Stimulated activated CD4-positive, alpha-beta T cell treated with anti-CD3 and anti-CD28 coated beads, TNF-alpha, amount 100 ng/mL, for 24 hours (primary cell): ENCODE measurements at places on chromosomes 1 and 21.

- no peak for DNase-seq
Measured at GRCh38 chr1:43258370-43258769, 11.4 kb upstream of the TMEM125 start.

- DNase-seq, result no peak
Measured at GRCh38 chr1:231194843-231195516, 33.1 kb downstream of the TRIM67 start.

DNA sequence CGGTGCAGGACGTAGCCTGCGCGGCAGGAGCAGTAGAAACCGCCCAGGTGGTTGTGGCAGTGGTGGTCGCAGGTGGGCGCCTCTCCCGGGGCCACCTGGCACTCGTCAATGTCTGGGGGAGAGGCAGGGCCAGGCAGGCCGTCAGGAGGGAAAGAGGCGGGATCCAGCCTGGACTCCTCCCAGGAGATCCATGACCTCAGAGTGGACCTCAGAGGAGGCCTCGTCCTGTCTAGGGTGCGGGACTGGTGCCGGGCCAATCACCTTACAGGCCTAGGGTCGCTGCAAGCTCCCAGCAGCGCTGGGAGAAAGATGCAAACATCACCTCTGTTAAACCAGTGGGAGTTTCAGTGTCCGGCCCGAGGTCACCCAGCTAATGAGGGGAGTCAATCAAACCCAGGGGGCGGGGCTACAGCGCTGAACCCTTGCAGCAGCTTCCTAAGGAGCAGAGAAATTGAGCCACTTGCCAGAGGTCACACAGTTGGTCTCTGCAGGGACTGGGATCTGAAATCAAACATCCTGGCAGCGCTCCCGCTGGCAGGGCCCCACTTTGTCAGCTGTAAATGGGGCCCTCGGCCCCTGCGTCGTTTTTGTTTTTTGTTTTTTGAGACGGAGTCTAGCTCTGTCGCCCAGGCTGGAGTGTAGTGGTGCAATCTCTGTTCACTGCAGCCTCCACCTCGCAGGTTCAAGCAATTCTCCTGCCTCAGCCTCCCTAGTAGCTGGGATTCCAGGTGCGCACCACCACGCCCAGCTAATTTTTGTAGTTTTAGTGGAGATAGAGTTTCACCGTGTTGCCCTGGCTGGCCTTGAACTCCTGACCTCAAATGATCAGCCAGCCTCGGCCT is 1.4 kb downstream of the MASP2 start:
- no peak for DNase-seq

- DNase-seq, result no peak
Measured at GRCh38 chr1:46175243-46175642, 356 bp downstream of the TSPAN1 start.

DNA sequence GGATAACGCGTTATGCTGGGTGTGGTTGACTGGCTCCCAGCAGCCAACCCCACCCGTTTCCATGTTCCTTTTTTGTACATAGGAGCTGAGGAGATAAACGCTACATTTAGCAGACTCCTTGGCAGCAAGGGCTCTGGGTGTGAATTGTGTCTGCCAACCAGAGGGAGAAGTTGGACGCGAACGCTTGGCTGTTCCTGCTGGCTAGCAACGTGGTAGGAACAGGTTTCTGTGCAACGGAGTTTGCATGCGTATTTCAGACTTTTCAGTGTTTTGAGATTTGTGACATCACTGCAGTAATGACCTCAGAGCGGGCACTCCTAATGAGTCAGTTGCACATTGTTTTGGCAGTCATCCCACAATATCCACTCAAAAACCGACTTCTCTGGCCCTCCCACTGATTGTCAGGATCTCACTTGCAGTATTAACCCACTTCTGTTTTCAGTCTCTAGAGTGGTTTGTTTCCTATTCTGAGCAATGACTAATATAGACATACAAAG is 98.7 kb upstream of the RGS1 start:
- DNase-seq, result no peak

DNA sequence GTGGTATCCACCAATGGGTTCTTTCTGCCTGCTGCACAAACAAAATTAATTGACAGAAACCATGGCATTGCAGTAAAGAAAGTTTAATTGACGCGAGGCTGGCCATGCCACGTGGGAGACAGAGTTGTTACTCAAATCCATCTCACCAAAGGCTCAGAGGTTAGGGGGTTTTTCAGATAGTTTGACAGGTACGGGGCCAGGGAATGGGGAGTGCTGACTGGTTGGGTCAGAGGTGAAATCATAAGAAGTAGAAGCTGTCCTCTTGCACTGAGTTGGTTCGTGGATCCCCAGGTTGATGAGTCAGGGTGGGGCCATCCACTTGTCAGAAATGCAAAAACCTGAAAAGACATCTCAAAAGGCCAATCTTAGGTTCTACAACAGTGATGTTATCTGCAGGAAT is 941 bp upstream of the TBCE start:
- DNase-seq, result peak; percentile 9

- no peak for DNase-seq
Measured at GRCh38 chr21:33162436-33162951, 67.2 kb upstream of the IFNAR2 start.

DNA sequence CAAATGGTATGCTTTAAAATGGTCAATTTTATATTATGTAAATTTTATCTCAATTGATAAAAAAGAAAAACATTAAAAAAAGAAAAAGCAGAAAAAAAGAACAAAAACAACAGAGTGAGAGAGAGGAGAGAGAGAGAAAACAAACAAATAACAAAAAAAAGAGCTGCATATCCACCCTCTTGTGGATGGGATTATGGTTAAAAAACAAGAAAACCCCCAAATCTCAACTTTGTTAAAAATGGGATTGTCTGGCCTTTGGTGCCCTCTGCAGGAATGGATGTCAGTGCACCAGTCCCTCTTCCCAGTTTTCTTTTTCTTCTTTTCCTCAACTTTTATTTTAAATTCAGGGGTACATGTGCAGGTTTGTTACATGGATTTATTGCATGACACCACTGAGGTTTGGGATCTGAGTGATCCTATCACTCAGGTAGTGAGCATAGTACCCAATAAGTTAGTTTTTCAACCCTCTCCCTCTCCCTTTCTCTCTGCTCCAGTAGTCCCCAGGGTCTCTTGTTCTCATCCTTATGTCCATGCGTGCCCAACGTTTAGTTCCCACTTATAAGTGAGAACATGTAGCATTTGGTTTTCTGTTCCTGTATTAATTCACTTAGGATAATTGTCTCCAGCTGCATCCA is 28.1 kb downstream of the RNF187 start:
- no peak for DNase-seq

GRCh38 chr1:82391712-82392111 is 591.0 kb downstream of the ADGRL2 start:
- DNase-seq, result no peak

- no peak for DNase-seq
Measured at GRCh38 chr1:182714546-182714945, 30.2 kb upstream of the RGS8 start.

DNA sequence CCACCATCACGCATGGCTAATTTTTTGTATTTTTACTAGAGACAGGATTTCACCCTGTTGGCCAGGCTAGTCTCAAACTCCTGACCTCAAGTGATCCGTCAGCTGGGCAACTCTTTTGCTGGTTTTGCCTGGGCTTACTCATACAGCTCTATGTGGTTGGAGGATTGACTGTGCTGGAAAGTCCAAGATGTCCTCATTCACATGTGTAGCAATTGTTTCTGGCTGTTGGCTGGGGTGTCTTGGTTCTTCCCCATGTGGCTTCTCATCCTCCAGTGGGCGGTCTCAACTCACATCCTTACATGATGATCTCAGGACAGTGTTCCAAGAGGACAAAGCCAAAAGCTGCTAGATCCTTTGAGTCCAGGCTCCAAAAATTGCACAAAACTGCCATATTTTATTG is 53.3 kb downstream of the TEX35 start:
- DNase-seq, result no peak

GRCh38 chr1:47992720-47993415 is 4.3 kb downstream of the TRABD2B start:
- DNase-seq, result no peak

GRCh38 chr1:2046174-2046917 is 3.9 kb upstream of the PRKCZ start:
- DNase-seq, result no peak

DNA sequence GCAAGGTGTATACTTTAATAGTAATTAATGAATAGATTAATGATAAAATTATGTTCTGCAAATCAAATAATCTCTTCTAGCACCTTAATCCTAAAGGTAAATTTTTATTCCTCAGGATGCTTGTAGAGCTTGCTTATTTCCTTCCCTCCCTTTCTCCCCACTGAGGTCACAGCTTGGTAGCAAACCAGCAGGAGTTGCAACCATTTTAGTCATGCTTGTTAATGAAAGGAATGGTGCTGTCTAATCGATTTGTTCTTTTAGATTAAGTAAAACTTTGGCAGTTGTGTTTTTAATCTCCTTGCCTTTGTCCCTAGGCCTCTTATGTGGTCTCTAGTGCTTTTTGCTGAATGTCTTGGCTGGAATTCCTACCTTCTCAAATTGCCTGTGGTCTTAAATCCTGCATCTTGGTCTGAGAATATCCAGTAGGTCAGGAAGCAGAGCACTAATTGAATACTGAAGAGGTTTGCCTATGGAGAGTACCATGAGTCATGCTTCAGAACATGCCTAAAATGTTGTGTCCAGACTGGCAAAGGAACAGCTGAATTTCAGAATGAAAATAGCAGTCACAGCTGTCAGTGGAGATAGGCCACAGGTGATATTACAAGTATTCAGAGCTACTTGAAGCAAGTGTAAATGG is 36.3 kb upstream of the RWDD3 start:
- no peak for DNase-seq

DNA sequence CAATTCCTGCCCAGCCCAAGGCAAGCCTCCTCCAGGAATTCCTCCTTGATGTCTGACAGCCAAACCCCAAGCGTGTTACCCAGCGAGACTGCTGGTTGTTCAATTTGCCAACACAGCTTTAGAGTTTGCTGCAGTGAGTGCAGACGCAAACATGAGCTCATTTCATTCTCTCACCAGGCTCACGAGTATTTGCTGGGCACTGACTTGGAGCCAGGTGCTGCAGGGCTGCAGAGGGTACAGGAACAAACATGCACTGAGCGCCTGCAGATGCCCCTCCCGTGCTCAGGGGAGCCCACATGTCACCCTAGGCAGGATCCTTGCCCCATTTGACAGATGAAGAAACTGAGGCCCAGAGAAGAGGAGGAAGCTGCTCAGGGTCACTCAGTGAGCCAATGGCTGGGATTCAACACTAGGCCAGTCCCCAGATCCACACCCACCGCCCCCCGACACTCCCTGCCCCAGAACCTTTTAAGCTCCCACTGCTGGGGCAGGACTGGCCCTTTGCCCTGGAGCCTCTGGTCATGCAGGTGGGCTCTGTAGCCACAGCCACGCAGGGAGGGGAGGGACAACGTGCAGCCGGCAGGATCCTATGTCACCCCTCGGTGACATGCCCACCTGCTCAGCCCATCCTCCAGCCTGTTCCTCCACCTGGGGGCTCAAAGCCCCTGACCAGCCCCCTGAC is 363.7 kb downstream of the MATN1 start:
- DNase-seq, result no peak

- DNase-seq, result no peak
Measured at GRCh38 chr1:56156971-56157876, 422.1 kb downstream of the PLPP3 start.

GRCh38 chr1:176102768-176103350 is 104.2 kb downstream of the COP1 start:
- DNase-seq, result no peak

DNA sequence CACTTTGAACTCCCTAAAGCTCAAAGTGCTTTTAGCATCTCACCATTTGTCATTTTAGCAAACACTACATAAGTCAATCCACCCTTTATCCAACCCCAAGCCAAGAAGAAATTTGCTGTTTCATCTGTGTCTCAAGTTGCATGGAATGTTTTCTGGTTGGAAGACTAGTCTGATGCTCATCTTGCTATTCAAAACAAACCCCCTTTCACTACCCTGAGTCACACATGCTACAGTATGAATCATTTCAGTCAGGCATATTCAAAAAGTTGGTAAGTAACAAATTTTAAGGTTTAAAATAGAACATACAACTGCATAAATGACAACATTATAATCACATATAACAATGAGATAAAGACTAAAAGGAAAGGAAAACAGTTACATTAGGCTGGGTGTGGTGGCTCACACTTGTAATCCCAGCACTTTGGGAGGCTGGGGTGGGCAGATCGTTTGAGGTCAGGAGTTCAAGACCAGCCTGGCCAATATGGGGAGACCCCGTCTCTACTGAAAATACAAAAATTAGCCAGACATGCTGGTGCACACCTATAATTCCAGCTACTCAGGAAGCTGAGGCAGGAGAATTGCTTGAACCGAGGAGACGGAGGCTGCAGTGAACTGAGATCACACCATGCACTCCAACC is 38.7 kb downstream of the DSTYK start:
- DNase-seq, result no peak

GRCh38 chr1:26409191-26409807 is 1.3 kb upstream of the LIN28A start:
- no peak for DNase-seq

GRCh38 chr1:182235952-182236650 is 155.5 kb downstream of the GLUL start:
- DNase-seq, result no peak

DNA sequence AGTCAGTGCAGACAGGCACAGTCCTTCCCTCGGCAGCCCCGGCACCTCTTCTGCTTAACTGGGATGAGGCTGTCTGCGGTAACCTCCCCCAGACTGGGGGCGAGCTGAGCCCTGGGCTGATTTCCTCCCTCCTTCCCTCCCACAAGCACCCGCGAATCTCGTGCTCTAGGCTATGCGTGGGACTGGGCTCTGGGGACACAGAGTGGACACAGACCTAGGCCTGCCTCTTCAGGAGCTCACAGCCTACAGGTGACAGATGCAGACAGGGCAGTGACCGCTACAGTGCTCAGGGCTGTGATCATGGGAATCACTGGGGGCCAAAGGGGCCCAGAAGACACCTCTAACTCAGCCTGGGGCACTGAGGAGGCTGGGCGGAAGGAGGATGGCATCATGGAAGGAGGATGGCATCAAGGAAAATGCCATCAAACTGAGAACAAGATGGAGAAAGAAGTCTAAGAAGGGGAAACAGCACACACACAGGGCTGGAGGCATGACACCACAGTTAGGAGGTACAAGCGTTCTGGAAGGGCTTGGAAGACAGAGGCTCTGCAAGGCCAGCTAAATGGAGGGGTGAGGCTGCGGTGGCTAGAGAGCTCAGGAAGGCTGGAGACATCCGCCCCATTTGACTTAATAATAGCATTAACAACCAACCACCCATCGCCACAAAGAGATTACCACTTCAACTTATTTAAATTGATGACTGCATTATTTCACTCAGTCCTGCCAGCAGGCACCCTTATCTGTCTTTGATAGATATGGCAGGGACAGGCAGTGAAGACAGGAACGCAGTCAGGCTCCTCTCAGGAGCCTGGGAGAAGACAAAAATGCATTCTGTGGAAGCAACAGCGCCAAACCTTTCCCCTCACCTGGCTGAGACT is 4.2 kb downstream of the TTC39A start:
- DNase-seq, result no peak
